ENCODE measurements at places on chromosomes 2 and 18.

DNA sequence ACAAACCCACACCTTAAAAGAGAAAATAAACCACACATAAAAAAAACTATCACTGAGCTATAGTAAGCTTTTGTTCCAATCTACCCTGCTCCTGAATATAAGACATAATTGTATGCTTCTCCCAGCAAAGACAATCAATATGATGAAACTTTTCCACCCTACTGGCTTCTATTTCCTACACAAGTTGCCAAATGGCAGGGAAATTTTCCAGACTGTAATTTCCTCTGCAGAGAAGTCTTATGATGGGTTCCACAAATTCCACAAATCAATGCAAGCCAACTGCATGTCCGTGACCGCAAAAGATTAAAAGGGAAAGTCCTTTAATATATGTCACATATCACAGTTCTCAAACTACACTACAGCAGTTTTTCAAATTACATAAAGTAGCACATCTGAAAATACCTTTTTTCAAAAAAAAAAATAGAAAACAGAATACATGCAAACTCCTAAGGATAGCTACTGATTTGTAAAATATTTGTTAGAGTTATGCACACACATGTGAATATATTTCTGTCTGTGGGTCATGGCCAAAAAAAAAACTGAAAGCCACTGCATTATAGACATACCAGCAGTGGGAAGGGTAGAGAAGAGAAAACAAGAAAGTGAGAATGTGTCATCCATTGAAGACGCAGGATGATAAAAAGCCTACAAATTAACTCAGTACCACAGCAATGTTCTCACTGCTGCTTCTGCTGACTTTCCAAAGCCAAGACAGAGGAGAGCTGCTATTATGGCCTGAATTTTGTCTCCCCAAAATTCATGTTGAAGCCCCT is 61.4 kb downstream of the RPL31 start:
- DNase-seq: no peak

- DNase-seq: no peak
These were observed 276.3 kb upstream of the TCF4 start for GRCh38 chr18:55864281-55864680.

- DNase-seq: no peak
These were observed 152.4 kb downstream of the ANKRD30BL start for GRCh38 chr2:132009177-132009873.

DNA sequence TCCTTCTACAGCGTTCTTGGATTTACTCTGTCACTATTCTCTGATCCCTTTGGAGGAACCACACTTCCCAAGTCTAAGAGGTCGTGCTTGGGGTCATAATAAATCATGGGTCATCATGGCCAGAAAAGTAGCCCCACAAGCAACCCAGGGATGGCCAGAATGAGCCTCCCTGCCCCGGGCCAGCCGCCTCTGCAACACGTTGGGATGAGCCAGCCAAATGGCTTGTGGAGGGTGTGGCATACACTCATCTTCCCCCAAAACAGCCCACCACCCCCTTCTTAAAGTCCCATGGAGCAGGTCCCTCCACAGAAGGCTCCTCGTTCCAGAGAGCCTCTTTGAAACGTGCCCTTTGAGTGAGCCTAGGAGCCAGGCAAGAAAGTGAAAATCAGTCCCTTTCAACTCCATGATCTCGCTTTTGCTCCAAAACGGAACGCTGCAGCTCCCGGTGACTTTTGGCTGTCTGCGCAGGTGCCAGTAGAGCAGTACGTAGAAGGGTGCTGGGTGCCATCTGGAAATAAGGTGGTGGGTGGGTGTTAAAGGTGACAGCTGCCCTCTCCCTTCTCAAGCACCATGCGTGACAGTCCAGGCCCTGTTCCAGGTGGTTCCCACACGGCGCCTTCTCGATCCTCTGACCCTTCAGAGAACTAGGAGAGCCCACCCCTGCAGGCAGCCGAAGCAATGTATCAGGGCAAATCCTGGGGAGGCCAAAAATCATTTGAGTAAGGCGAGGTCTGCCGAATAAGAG is 48.5 kb upstream of the FOSL2 start:
- DNase-seq: no peak

DNA sequence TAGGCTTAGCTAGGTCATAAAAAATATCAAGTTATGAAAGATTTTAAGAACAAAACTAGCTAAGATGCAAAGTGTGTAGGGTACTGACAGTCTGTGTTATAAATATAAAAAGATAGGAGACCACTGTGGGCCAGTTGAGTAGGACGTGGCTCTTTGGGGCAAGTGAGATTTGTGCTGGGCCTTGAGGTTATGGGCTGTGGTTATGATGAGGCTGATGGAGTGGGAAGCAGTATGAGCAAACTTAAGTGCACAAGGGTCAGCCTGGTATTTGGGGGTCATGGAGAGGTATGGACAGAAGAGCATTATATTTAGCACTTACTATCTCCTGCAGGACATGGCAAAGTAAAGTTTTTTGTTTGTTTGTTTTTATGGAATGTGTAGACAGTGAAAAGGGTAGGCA is 70.1 kb downstream of the SETBP1 start:
- DNase-seq: no peak

DNA sequence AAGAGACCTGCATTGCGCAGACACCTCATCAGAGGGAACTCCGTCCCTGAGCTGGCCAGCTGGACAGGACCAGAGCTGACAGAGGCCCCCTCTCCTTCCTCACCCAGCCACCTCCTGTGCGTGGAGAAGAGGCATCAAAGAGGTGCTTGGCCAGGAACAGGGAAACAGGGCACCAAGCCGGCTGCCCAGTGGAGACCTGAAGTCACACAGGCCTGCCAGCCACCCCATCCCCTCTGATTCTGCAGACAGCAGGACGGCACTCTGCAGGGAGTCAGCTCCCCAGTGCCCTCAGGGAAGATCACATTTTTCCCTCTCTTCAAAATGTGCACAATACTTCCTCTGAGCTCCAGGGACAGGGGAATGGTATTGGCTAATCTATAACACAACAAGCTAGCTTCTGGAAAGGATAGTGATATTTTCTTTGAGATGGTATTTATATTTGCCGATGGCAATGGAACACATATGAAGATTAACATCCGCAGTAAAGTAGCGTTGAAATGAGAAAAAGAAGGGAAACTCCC is 30.5 kb downstream of the SLC1A4 start:
- no peak for DNase-seq

DNA sequence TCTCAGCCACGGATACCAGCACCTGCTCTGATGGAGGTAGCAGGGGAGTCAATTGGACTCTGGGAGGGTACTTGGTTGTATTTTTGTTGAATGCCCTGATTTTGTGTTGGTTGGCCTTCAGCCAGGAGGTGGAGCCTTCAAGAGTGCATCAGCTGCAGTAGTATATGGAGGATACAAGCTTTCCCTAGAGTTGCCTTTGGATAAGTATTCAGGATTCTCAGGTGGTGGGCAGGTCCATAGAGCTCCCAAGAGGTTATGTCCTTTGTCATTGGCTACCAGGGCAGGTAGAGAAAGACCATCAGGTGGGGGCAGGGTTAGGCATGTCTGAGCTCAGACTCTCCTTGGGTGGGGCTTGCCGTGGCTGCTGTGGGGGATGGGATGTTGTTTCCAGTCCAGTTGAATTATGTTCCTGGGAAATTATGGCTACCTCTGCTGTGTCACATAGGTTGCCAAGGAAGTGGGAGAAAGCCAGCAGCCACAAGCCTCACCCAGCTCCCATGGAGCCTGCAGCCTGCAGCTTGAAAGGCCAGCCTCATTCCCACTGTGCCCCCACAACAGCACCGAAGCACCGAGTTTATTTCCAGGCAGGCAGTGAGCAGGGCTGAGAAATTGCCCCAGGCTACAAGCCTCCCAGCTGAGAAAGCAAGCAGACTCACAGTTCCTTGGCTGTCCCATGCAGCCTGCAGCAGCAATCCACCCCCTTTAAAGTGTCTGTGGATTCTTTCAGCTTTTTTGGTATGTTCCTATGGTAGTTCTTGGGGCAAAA is 38.6 kb upstream of the CHST9 start:
- no peak for DNase-seq

- DNase-seq: no peak
These were observed 20.1 kb upstream of the TTC39C start for GRCh38 chr18:23994361-23994902.

DNA sequence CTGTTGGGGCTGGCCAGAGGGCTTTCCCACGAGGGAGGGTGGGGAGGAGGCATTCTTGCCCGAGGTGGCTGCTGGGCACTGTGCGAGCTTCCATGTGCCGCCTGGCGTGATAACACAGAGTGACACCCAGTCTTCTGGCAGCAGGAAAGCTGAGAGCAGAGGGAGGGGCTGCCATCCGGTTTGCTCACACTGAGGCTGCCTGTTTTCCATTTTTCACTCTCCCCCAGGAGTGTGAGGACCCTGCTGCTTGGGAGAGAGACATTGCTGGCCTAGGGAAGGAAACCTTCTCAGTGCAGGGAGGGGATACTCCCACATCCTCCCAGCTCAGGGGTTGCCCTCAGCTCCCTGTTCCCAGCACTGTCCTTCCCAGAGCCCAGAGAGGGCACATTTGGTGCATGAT is 73.1 kb downstream of the INHBB start:
- DNase-seq: no peak

DNA sequence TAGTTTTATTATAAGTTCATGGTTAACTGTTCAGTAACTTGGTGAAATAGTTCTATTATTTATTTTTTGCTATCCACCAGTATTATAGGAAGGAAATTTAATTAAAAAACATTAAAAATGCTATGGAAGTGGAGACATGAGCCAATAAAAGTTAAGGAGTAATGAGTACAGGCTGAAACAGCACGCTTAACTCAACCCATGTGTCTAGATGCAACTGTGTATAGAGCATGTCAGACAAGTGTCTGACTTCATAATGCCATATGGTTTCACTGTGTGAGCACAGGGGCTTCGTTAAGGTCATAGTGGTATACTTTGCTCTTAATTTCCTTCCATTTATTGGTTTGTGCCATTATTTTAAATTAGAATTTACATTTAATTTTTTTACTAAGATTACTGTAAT is 566.8 kb upstream of the NRP2 start:
- no peak for DNase-seq

GRCh38 chr18:70335892-70336726 is 47.3 kb downstream of the SOCS6 start:
- DNase-seq: no peak

- DNase-seq: no peak
These were observed 19.8 kb downstream of the SLC4A1AP start for GRCh38 chr2:27683390-27684071.

- no peak for DNase-seq
These were observed 69.7 kb upstream of the NCK2 start for GRCh38 chr2:105674859-105675541.

Measured in cortex of kidney (tissue), 1 donor.